ENCODE measurements at places on chromosomes 4 and X.

- no peak for DNase-seq
Measured at GRCh38 chr4:78222575-78223186, 165.6 kb downstream of the FRAS1 start.

- no peak for DNase-seq
Measured at GRCh38 chrX:115174548-115174947, 14.7 kb upstream of the RBMXL3 start.

- no peak for DNase-seq
Measured at GRCh38 chrX:123424546-123424945, 240.5 kb downstream of the GRIA3 start.

GRCh38 chr4:99506781-99507180, 4.0 kb upstream of the C4orf17 start:
- DNase-seq: no peak
